H54 (cell line): ENCODE measurements at places on chromosomes 4 and X.

DNA sequence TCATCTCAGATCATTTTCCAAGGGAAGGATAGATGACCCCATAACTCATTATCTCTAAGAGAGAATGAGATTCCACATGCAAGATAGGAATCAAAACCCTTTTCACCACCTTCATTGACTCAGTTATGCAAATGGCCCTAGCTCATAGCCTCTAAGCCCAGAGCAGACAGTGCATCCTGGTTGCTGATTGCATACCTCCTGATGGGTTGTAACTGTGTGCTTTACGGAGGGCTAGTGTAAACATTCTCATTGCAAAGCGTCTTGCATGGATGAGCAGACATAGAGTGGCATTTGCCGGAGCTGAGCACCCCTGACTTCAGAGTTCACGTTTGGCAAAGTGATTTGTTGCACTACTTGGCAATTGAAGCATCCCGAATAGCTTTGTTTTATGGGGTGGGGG, 151.0 kb downstream of the VCX3A start:
- no peak for DNase-seq

DNA sequence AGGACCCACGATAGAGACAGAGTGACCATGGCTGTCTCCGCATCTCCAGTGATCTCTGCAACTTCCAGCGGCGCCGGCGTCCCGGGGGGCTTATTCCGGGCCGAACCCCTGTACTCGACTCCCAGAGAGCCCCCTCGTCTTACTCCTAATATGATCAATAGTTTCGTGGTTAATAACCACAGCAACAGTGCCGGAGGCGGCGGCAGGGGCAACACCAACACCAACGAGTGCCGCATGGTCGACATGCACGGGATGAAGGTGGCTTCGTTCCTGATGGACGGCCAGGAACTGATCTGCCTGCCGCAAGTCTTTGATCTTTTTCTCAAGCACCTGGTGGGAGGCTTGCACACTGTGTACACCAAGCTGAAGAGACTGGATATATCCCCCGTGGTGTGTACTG, 343 bp downstream of the DACH2 start:
- DNase-seq: no peak

DNA sequence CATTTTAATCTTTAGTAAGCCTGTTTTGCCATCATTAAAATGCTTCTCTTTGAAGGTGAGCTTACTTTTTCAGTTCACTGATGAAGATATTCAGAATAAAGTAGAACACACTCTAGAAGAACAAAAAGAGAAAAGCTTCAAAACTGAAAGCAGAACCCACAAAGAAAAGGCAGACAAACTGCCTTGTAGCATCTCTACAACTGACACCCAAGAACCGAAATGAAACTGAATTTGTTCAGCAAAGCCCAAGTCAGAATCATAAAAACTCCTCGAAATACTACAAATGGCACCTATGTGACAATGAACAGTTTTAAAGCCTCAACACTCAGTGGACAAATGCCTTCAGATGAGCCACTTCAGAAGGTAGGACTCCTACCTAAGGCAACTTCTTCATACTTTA, 83.6 kb downstream of the MAML3 start:
- DNase-seq: no peak

DNA sequence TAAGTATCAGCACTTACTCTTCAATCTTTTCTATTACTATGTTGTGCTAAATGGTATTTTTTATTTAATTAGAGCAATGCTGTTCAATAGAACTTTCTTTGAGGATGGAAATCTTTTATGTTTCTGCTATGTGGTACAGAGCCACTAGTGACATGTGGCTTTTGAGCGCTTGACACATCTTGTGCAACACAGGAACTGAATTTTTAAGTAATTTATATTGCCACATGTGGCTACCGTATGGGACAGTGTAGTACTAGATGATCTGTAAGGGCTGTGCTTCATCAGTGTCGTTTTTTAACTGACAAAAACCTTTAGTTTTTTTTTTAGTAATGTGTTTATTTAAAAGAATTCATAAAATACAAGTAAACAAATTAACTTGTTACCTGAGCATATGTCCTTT, 22.4 kb downstream of the HPRT1 start:
- DNase-seq: no peak

- no peak for DNase-seq
Observed at GRCh38 chrX:11531226-11531625, 134.5 kb downstream of the ARHGAP6 start.

GRCh38 chr4:106297245-106298035, 18.6 kb downstream of the TBCK start:
- DNase-seq: no peak

GRCh38 chr4:72112514-72113156, 80.8 kb downstream of the NPFFR2 start:
- no peak for DNase-seq

DNA sequence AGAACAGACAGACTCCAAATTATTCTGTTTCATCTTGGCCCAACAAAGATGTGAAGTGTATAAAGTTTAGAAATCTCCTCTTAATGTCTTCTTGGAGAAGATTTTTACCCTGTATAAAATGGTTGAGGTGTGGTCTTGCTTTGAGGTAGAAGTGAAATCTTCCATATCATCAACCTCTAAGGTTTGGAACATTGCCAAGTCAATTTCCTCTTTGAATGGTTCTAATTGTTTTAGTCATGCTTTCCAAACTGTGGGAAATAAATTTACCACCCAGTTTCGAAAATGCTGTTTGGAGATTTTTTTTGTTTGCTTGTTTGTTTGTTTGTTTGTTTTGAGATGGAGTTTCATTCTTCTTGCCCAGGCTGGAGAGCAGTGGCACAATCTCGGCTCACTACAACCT, 174.1 kb upstream of the ADAMTS3 start:
- DNase-seq: no peak

GRCh38 chrX:10932842-10933440, 178.2 kb upstream of the HCCS start:
- DNase-seq: no peak

DNA sequence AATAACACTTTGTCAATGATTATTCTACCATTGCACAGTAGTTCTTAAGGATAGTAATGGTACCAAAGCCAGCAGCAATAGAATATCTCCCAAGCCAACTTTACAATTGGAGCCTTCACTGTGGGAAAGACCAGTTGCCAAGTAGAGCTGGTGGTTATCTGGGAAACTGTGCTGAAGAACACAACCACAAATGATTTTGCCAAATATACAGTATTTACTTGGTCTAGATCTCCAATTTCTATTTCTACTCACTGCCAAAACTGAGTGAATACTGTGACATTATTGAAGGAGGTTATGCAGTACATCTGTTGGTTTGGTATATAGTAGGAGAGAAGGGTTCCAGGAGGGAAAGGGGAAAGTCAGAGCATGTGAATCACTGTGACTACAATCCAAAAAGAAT, 3.8 kb downstream of the TET2 start:
- no peak for DNase-seq

- no peak for DNase-seq
Observed at GRCh38 chr4:173417833-173418232, 18.9 kb upstream of the SCRG1 start.

- DNase-seq: no peak
Observed at GRCh38 chrX:41661366-41662095, 27.2 kb upstream of the GPR34 start.
